ENCODE measurements at places on chromosomes 13 and 19.

DNA sequence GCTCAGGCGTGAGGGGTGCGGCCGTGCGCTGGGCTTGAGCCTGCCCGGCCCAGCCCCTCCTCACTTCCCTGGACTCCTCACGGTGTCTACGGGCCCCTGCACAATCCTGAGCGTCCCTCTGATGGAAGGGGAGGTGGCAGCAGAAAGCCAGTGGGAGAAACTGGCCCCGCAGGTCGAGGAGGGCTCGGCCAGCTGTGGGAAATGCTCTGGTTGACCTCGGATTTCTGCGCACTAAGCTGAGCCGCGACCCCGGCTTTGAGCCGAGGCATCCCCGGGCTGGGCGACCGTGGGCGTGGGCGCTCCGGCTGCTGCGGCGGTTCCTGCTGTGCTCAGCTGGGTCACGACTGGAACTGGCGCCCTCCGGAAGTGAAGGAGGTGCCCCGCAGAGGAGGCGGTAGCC lies 70.1 kb downstream of the ZNF208 start:
- no peak for DNase-seq

- no peak for DNase-seq
These were observed 4.1 kb upstream of the IGSF23 start for GRCh38 chr19:44609219-44609618.

DNA sequence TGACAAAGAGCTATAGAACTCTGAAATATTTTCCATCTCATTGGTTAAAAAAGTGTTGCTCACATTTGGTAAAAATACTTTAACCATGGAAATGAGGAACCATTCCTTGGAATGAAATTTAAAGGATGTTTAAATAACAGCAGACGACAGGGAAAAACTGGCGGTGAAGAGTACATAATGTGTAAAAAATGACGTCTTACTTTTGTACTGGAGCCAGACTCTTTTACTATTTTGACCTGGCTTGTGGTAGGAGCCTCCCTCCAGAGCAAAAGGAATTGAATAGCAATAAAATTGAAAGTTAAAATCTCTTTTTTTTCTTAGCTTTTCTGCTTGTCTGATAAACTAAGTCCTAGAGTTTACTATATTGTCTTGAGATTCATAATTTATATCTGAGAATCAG lies 426.2 kb upstream of the KLHL1 start:
- no peak for DNase-seq

DNA sequence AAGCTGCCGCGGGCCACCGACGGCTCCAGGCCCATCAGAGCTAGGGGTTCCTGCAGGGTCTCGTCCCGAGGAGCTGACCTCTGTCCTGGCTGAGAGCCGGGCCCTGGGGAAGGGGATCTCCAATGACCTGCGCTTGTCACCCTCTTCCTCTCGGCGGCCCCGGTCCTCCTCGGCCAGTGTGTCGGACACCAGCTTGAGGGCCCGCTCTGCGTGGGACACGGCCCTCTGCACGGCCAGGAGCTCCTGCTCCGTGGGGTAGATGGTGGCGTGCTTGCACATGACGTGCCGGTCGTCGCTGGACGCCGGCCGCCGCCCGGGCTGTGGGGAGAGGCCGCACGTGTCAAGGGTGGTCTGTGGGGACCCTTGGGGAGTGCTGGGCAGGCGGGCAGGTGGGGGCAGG lies 32.7 kb upstream of the MATK start:
- DNase-seq = no peak

DNA sequence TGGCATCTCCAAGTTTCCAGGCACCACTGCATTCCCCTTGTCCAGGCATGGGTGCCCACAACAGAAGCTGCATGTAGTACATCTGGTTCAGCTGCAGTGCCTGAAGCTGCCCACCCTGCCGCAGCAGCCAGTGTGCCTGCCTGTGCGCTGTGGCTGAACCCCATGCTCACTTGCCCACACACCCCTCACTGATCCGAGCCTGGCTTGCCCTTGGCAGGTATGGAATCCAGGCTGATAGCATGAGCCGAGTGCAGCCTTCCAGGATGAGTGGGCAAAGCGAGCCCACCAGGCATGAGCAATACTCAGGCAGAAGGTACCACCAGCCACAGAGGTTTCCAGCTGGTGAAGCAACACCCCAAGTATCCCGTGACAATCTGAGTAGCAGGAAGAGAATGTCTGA lies 280.3 kb upstream of the KLF12 start:
- DNase-seq = no peak

DNA sequence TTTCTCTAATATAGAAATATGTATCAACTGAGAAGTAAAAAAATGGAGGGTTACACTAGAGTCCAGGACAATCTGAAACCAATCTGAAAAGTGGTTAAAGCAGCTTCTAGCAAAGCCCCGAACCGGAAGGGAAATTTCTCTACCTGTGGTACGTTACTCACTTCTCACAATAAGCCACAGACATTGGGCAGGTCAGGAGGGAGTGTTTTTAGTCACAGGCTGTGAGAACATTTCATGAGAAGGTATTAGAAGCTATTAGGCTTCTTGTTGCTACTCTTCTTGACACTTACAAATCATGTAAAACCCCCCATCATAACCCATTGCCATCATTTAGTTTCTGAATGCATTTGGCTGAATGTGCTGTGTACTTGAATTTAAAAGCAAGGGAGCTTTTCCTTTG lies 120.9 kb downstream of the NUFIP1 start:
- DNase-seq = no peak

DNA sequence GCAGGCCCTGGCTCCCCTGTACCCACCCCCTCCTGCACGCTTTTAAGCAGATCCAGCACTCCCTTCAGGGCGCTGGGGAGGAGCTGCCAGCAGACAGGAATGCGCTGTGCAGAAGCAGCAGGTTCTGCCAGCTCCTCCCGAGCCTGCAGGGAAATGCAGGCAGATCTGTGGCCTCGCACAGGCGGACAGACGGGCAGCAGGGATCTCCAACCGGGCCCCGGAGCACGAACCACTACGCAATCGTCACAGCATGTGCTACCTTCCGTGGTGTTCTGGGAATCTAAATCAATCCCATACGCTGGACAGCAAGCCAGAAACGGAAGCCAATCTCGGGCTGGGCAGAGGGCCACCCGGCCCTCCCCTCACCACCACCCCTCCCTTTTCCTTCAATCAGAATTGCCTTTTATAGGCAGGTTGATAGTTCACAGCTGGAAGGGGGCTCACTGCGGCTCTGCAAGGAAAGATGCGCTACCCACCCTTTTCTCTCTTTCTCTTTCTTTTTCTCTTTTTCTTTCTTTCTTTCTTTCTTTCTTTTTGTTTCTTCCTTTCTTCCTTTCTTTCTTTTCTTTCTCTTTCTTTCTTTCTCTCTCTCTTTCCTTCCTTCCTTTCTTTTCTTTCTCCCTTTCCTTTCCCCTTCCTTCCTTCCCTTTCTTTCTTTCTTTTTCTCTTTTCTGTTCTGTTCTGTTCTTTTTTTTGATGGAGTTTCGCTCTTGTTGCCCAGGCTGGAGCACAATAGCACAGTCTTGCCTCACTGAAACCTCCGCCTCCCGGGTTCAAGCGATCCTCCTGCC lies 99.9 kb downstream of the GNG7 start:
- no peak for DNase-seq

DNA sequence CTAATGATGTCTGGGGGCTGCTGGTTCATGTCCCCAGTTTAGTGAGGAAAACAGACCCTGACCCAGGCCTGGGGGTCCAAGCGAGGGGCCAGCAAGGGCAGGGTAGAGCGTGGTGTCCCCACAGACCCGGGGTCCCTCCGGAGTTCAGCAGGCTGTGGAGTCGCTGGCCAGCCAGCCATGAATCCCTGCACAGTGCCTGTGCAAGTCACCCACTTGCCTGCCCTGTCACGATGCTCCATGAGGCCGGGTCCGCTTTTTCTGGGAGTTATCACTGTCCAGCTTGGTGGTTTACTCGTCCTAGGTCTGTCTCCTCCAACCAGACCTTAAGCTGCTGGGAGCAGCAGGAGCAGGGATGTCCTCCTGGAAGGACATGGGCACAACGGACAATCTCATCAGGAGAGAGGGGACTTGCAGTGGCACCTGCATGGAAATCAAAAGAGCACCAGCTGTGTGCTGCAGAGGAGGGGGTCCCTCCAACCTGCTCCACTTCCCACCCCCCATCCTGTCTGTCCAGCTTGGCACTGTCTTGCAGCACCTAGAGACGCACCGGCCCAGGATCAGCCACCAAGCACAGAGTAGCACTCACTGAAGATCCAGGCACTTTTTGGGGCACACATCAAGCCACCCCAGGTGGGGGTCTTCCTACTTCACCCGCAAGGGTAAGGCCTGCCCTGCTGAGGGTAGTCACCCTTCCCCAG lies 121.8 kb downstream of the URI1 start:
- DNase-seq = no peak

- DNase-seq = no peak
These were observed 140.7 kb downstream of the KCTD12 start for GRCh38 chr13:76745261-76746200.

- no peak for DNase-seq
These were observed 193.1 kb downstream of the KCTD12 start for GRCh38 chr13:76693086-76693485.

DNA sequence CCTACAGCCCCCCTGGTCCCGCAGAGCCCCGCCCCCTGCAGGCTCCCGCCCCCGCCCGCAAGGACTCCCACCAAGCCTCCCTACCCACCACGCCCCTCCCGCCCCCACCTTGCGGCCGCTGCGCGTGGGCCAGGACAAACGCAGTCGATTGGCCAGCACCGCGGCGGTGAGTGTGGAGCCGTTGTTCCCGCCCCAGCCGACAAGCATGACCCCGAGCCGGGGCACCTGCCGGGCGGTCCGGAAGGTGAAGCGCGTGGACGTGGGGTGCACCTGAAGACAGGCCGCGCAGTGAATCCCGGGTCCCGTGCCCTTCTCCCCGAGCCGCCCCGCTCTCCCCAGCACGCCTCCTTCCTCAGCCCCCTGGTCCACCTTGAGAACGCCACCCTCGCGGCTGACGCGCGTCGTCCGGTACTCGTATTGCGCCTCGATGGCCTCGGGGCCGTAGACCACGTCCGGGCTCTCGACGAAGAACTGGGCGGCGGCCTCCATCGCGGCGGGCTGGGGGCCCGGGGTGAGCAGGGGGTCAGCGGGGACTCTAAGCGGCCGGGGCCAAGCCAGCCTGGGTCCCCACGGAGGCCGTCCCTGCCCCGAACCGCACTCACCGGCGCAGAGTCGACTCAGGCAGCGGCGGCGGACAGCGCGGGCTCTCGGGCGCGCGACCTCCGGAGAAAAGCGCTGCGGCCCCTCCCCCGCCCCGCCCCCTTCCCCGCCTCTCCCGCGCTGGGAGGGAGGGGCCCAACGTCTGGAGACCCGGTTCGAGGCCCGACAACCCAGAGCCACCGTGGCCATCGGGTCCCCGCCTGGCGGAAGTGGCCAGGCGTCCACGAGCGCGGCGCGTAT lies at the start of gene ISYNA1:
ISYNA1 (minus strand) TSS at position 643 of the 840 bp plus-strand sequence; CDS start at position 489, 154 bp downstream.
- DNase-seq = peak; percentile 42

GRCh38 chr13:27375686-27376326 lies 48.6 kb upstream of the GTF3A start:
- peak; percentile 21 for DNase-seq

GRCh38 chr13:95246292-95247082 lies 54.8 kb downstream of the ABCC4 start:
- DNase-seq = no peak

DNA sequence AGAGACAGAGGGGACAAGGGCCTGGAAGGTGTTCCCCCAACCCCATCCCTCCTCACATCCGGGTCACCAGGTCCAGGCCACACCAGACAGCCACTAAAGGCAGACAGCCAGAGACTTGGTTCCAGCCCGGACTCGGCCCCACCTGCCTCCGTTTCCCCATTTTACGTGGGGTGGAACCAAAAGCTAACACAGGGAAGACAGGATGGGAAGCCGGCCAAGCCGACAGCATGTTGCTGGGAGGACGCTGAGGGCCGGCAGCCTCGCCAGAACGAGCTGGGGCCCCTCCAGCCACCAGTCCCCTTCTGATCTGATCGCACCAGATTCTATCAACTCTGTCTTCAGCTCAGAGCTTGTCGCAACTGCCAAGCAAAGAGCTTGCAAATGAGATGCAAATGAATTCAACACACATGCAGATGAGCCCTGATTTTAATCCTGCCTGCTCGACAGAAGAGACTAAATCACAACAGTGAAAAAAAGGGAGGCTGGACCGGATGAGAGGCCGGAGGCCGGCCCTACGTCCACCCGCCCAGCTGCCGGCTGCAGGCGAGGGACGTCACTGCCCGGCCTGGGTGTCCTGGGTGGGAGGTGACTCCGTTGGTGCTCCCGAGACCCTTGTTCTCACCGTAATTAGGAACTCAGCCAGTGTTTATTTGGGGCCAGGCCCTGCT lies 17.5 kb upstream of the SHC2 start:
- no peak for DNase-seq

GRCh38 chr13:112776354-112776753 lies 86.5 kb downstream of the ATP11A start:
- DNase-seq = no peak
